ENCODE measurements at places on chromosomes 5 and 9.
A peak's percentile ranks its signal among the peaks of the same experiment; 100 is the strongest.

DNA sequence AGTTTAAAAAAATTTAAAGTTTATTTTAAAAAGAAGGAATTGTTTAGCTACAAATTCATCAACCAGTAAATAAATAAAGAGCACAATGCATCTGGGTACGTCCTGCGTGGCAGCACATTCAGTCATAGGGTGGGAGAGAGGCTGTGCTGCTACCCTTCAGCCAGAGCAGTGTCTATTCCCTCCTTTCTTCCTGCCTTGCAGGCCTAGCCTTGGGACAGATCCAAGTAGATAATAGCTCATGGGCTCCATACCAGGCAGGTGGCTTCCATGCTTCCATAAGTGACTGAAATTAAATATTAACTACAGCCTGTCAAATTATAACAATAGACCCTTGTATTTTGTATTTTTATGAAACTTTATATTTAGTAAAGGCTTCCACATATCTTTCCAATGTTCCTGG lies 408.3 kb upstream of the RGMB start:
- no peak for DNase-seq

DNA sequence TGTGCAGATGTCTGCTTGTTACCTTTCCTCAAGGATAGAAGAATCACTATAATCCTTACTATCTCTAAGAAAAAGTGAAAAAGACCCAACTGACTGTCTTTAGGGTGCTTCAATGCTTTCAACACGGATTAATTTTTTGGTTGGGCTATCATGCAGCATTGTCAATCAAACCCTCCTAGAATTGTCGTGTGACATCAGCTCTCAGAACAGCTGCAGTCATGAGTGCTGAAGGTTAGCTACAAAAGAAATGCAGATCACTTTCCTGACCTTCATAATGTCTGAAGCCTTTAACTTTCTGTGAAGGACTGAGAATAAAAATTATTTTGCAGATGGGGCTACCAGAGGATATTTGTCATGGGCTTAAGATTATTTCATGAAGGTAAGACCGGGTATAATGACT lies 107.9 kb upstream of the EFNA5 start:
- no peak for DNase-seq

GRCh38 chr9:127098916-127099553 lies 23.4 kb downstream of the ANGPTL2 start:
- DNase-seq: no peak

DNA sequence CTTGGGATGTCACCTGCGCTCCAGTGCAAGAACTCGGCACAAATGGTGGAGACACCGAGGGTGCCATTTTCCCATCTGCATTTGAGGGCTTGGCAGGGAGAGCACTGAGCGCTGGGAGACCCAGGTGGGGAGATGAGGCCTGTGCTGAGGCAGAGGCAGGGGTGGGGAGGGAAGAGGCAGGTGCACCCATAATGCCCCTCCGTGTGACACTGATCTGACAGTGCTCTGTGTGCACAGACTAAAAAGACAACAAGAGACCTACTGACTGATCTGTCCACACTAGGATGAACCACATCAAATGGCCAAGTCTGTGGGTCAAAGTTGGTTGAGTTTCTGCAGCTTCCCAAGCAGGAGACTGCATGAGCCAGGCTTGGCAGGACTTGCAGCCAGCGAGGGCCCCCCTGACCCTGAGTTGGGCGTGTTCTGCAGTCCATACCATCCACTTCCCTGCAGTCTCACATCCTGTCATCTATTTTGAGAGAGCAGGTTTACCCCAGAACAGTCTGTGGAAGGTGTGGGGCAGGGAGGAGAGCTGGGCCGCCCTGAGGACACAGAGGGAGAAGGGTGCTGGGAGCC lies 41.9 kb downstream of the NEK6 start:
- no peak for DNase-seq

GRCh38 chr5:133322743-133323142 lies 270.9 kb downstream of the HSPA4 start:
- DNase-seq: no peak

DNA sequence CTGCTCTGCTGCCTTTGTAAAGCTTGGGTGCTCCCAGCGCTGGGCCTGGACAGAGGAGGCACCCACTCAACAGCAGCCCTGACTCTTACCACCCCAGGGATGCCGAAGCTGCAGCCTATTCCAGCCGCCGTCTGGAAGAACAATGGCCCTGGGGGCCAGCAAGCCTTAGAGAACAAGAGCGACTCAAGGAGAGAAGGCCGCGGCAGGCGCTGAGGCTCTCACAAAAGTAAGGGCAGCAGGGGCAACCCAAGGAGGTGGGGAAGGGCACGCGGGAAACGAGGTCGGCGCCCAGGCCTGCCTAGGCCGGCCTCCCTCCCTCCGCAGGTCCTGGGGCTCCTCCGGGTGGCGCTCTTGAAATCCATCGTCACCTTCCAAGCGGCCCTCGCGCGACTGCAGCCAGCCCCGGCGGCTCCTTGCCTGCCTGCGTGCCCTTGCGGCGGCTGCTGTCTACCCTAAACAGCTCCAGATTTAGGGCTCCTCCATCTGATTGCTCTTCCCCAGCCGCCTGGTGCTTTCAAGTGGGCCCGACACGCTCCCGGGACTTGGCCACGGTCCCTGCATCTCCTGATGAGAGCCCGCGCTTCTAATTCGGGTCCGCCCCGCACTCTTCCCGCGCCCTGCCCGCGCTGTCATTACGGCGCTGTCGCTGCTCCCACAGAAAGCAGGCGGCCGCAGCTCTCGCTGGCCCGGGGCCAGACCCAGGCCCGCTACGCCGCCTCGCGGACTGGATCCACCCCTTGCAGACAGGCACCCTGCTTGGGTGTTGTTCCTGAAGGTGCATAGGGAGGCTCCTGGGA lies 213.3 kb downstream of the SEMA6A start:
- peak; percentile 73 for DNase-seq

DNA sequence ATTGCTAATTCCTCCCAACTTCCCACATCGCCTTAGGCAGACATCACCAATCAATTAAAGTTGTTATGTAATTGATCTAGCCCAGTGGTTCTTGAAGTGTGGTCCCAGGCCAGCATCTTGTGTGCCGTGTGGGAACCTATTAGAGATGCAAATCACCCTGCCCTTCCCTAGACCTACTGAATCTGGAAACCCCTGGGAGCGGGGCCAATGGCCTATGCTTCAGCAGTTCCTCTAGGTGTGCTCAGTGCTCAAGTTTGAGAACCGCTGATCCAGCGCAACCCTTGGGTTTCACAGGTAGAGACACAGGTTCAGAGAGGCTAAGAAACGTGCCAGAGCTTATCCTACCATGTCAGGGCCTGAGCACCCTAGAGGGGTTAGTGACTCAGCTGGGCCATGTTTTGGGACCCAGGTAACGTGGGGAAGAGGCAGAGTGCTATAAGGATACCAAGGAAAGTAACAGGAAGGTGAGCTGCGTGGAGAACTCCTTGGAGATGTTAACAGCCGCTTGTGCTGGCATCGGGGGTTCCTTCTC lies 4.4 kb downstream of the SLC34A1 start:
- DNase-seq: no peak

- no peak for DNase-seq
These were observed 960 bp downstream of the CANX start for GRCh38 chr5:179699616-179700237.

DNA sequence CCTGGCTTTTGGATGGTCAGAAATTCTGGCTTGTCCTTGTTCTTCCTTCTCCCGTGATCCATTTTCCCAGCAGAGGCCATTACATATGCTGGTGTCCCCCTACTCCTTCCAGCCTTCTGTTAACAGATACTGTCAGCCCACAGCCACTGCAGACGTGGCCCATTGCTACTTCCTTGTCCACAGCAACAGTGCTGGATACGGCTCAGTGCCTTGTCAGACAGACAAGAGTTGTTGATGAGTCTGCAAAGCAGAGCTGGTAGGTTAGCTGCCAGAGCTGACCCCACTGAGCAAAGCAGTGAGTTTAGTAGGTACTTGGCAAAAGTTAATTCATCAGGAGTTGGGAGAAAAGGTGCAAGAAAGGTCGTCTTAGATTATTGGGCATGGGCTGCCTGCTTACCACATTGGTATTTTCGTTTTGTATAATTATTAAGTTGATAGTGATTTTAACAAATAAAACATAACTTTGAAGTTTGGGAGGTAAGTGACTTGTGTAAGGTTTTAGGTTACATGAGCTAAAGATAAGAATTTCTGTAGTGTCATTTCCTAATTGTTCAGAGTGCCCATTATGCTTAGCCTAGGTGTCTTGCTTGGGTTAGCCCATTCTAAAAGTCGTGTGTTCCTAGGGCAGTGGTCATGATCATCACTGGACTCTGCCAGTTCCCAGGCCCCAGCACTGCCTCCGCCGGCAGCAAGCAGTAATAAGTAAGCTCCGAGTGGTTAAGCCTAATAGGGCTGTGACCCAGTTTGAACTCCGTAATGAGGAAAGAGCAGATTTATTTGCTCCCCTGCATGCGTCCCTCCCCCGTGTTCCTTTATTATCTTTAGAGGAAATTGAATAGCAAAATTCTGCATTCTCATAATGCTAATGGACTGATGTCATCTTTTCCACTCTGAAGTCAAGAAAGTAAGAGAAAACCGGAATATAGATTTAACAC lies 292.0 kb downstream of the FANCC start:
- no peak for DNase-seq

DNA sequence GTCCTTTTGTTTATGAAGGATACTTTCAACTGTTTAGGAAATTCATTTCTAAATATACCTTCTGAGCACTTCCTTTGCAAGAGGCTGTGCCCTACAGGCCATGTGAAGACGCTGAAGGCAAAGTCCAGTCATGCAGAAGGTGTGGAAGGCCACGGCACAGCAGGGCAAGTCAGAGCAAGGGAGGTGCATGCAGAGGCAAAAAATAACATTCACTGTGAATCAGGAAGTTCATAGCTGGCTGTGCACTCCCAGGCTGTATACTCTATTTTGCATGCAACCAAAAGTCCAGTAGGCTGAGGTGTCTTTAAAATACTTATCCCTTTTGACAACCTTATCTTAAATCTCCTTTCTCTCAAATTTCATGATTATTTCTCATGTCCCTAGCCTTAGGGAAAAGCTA lies 50.3 kb downstream of the GNAQ start:
- DNase-seq: no peak

DNA sequence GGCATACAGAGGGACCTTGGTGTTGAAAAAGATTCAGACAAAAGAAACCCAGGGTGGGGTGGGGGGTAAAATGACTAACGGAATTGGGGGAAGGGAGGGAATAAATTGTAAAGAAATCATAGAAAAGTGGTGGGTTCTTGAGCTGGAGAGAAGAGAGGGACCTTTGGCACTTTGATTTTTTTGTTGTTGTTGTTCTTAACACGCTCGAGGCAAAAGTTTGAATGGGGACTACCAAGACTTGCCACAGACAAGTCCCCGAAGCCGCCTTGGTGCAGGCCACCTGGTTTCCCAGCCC lies 616 bp downstream of the VCAN start:
- no peak for DNase-seq

DNA sequence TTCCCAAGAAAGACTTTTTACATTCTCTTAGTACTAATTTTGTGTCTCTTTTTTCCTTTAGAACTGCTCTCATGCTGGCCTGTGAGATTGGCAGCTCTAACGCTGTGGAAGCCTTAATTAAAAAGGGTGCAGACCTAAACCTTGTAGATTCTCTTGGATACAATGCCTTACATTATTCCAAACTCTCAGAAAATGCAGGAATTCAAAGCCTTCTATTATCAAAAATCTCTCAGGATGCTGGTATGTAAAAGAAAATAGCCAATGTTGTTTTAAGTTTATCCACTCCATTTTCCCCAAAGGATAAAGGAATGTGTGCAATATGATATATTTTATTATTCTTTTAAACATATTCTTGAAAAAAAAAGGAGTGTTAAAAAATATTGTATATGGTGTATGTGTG lies 27.3 kb upstream of the TTC23L start:
- no peak for DNase-seq

DNA sequence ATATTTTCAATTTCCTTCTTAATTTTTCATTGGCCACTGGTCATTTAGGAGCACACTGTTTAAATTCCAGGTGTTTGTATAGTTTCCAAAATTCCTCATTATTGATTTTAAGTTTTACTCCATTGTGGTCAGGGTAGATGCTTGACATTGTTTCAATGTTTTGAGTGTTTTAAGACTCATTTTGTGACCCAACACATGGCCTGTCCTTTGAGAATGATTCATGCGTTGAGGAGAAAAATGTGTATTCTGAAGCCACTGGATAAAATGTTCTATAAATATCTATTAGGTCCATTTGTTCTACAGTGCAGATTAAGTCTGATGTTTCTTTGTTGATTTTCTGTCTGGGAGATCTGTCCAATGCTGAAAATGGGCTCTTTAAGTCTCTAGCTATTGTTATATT lies 24.4 kb upstream of the FNIP1 start:
- no peak for DNase-seq

DNA sequence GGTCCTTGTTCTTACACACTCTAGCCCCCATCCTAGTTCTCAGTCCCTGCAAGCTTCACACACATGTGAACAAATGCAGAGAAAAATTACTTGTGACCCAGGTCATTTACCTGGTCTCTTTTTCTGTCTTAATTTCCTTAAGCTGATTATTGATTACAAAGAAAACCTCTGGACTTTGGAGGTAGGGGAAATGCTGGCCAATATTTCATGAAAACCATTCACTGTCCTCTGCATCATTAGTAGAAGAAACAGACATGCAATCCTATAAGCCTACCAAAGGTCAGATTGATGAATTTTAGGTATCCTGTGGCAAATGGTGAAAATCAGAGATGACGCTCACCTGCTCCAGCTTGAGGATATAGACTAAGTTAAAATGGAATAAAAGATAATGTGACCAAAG lies 366.8 kb downstream of the ARRDC3 start:
- no peak for DNase-seq

GRCh38 chr9:127086771-127087170 lies 35.7 kb downstream of the ANGPTL2 start:
- DNase-seq: no peak

- DNase-seq: no peak
These were observed 29.7 kb upstream of the FAM169A start for GRCh38 chr5:74895906-74896305.

DNA sequence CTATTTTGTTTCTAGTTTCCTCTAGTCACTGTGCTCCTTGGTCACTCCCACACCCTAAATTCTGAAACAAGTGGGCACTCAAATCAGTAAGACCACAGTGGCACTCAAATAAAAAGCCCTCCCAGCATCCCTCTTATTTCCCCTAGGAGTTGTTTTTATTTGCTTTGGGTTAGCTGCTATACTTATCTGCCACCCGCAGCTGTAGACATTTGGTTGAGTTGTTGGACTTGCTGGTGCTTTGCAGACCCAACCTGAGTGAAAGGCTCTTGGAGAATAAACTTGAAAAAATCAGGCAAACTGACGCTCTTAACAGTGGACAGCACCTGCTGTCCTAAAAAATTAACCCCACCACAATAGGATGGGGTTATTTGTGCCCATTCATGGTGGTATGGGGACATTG lies 203.0 kb downstream of the SPATA31A6 start:
- no peak for DNase-seq

DNA sequence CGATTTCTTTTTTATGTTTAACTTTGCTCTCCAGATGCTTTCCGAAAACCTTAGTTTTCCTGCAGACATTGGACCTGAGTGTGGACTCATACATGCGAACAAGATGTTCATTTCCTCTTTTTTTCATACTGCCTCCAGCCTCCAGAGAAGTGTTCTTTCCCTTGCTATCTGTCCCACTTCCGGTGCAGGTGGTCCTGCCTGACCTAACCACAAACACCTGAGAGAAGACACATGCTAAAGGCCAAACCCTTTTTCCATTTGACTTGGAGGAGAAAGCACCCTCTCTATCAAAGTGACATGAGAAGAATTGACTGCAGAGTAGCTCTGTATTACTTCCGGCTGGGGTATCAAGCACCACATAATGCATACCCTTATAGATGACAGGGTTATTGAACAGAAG lies 334.0 kb downstream of the ARHGEF28 start:
- no peak for DNase-seq

Measured in caudate nucleus (tissue), 63 donors.